ENCODE measurements at places on chromosomes 6 and 20.

DNA sequence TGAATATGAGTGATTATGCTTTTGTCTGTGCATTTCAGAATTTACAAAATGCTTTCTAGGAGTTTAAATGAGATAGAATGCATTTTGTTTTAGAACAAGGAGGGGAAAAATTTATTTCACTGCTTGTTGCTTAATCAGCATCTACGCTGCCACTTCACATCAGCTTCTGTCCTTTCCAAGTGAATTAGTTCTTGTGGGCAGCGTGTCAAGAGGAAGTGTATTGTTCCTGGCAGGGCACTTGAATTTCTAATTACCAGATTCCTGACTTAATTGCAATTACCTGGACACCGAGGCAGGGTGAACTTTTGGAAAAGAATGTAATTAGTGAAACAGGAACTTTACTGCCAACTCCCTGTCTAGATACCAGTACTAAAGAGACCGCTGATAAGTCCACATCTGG, 263.5 kb downstream of the TMEM242 start:
- DNase-seq, result no peak

DNA sequence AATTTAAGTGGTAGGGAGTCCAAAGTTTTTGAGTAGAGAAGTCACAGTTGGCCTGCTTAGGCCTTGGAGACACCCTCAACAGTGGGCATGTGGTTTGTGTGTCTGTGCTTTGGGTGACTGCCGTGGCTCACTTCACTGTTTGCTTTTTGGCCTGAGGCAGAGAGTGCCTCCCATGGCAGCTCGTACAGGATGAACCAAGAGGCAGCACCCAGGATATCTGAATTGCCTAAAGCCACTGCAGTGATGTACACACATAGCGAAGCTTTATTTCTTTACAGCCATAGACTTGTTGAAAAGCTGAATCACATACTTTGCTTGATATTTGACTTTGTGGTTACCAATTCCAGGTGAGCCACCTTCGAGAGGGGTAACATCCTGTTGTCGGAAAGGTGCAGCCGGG, 21.6 kb downstream of the RREB1 start:
- no peak for DNase-seq

DNA sequence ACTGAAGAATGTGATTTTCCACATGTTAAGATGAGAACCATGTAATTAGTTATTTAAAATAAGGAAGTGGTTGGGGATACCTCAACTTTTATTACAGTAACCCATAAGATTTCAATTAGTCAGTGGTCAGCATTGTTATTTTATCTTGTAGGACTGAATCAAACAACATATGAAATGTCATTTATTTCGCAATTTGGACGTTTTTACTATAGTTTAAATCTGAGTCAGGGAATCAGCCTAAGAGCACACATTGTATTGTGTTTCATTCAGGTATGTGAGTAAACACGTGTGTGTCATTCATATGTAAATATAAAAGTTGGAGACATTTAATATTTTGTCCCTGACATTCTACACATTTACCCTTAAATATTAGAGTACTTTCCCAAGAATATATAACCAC, 1418.7 kb downstream of the GRIK2 start:
- DNase-seq, result no peak

GRCh38 chr6:106685833-106686232, 56.5 kb downstream of the QRSL1 start:
- no peak for DNase-seq

- peak; percentile 52 for DNase-seq
Measured at GRCh38 chr20:8043687-8044282, 24.2 kb upstream of the TMX4 start.

- no peak for DNase-seq
Measured at GRCh38 chr6:139230391-139230840, 61.4 kb downstream of the TXLNB start.

GRCh38 chr6:139593081-139593480, 218.6 kb upstream of the CITED2 start:
- no peak for DNase-seq

DNA sequence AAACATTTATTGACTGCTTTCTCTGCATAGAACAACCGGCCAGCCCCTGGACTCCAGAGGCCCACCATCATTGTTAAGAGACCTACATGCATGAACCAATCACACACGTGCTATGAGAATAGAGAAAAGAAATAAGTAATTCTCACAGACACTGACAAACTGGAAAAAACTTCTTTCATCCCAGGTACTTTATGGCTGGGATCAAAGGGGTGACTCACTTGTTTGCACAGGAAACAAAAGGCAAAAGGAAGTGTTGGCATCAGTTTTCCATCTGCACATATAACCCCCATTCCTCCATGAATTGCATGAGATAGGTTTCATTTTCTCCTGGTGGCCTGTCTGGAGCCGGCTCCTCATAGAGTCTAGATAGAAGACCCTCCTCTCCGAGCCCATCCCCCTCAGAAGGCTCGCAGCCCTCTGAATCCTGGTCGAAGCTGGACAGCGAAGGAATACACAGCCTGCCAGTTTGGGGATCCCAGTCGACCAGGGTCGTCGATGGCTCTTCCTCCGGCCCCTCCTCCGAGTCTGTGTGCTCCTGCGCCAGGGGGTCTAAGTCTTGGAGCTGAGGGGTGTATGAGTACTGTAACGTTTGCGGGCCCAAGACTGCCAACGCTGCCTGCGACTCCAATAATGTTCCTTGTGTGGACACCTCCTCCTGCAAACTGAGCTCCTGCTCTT, 43.3 kb downstream of the IL20RA start:
- no peak for DNase-seq

DNA sequence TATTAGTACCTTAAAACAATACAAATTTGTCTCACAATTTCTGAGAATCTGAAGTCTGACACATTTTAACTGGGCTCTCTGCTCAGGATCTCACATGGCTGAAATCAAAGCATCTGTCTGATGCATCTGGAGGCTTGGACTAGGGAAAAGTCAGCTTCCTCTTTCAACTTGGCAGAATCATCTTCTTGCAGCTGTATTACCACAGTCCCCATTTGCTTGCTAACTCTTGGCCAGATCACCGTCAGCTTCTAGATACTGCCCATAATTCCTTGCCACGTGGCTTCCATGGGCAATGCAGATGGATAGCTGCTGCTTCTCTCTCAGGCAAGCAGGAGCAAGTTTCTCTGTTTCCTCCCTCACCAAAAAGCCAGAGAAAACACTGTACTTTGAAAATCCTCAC, 1106.4 kb upstream of the CITED2 start:
- DNase-seq, result peak; percentile 5

GRCh38 chr6:24720131-24720603, 1.2 kb upstream of the C6orf62 start:
- DNase-seq, result no peak

DNA sequence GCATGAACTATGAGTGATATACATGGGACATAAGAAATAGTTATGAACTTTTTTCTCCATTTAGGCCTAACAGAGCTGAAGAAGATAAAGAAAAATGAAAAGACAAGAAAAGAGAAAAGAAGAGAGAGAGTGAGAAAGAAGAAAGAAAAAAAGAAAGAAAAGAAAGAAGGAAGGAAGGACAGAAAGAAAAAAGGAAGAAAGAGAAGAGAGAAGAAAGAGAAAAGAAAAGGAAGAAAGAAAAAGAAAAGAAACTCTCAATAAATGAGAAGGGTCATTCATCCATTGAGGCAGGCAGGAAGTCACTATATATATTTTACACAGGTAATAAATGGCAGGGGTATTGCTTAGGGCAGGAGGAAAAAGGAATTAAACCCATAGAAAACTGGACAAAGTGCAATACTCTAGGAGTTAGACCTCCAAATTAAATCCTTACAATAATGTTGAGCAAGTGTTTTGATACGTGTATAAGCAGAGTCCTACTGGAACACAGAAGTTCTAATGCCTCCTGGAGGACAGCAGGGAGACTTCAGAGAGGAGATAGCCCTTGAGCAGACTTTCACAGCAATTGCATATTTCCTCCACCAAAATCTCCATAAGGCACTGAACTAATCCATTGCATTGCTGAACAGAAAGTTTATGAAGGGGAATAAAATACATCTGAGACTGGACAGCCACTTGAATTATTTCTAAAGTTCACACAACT, 86.4 kb upstream of the TENT5A start:
- no peak for DNase-seq

- DNase-seq, result no peak
Measured at GRCh38 chr6:137423451-137424168, 70.6 kb downstream of the OLIG3 start.

DNA sequence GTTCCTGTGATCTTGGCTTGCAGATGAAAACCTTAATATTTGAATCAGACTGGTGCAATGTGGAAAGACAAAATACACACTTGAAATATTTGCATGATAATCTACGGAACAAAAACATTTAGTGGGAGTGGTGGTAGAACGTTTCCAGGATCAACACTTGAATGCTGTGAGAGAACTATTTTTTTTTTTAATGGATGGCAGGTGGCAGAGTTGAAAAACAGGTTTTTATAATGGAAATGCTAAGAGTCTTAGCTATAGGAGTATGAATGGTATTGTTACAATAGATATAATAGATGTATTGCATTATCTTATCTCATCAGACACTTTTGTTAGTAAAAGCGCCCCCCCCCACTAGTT, 49.2 kb downstream of the CDKAL1 start:
- no peak for DNase-seq

- no peak for DNase-seq
Measured at GRCh38 chr6:168462289-168462853, 21.4 kb downstream of the SMOC2 start.

DNA sequence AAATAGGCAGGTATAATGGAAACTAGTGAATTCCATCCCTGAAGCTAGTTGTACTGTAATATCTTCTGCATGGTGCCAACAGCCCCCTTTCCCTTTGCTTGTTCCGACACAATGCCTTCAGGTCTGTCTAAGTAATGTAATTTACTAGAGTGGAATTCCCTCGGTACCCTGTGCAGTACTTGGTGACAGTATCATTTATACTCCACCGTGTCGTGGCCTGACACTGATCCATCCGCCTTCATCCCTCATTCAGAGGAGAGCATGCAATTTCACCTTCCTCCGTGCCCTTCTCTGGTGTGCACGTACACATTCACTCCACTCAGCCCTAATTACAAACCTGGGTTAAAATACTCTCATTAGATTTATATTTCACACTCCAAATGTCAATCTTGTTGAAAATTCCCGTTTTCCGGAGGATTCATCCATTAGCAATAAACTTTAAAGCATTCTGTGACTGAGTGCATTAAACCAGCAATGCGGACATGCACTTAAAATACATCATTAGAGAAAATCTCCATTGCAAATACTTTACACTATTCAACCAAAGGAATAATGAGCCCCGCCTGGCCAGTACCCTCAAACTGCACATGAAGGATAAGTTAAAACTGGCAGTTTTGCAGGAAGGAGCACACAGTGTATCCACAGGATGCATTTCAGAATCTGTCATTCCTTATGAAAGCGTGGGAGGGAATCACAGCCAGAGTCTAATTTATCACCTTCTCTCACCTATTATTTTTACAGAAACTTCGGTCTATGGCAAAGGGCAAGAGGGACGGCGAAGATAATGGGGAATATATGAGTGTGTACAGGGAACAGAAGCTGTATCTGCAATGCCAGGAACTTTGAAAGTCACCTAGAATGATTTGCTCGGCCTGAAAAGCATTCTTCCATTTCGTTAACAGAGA, 182.5 kb downstream of the GJA10 start:
- DNase-seq, result no peak

DNA sequence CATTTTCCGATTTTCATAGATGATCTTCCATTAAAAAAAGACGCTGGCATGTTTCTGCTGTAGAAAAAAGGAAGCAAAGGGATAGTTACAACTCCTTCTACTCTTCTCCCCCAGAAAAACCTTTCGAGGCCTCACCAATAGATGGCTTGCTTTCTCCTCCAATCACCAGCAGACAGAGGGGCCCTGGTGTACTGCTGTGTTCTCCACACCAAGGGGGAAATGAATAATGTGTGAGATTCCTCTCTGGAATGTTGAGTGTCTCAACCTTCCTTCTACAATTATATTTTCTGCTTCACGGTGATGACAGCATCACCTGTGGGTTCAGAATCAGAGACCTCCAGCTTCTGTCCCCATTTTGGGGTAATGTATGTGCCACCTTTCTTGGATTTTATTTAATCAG, 185.7 kb upstream of the FLRT3 start:
- no peak for DNase-seq

DNA sequence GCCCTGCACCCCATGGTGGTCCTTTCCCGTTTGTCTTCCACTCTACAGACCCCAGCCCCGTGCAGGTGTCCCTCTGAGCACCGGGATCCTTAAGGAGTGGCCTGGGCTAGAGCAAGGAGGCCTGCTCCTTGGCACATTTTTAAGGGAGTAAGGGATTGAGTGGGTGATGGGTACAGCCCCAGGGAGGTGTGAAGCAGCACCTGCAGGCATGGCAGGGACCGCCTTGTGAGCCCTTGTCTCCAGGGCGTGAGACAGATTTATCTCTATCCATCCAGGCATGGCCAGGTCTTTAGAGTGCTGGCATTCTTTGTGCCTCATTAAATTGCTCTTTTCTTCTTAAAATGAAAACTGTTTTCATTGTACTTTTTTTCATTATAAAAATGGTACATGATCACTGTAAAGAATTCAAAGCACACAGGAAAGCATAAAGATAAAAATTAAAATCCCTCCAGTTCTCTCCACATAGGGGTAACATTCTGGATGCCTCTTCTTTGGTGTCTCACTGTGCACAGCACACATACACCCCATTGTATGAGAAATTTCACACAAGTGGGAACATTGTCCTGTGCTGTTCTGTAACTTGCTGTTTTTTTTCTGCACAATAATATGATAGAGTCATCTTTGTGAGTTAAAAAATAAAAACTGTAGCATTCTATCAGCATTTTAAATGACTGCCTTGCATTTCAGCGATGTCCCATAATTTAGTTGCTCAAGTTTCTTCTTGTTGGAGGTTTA, 31.9 kb upstream of the ZNF831 start:
- peak; percentile 73 for DNase-seq

DNA sequence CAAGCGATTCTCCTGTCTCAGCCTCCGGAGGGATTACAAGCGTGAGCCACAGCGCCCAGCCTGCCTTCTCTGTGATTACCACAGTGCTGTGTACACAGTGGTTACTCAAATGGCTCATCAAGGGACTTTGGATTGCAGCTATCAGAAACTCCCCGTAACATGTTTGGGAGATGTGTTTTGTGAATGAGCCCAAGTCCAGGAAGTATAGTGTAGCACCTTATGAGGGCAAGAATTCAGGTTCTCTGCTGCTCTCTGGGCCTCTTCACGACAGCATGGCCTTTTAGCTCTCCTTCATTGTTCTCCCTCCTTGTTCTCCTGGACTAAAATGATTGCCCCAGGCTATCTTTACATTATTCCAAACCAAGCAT, 34.1 kb upstream of the RPL7L1 start:
- DNase-seq, result no peak

DNA sequence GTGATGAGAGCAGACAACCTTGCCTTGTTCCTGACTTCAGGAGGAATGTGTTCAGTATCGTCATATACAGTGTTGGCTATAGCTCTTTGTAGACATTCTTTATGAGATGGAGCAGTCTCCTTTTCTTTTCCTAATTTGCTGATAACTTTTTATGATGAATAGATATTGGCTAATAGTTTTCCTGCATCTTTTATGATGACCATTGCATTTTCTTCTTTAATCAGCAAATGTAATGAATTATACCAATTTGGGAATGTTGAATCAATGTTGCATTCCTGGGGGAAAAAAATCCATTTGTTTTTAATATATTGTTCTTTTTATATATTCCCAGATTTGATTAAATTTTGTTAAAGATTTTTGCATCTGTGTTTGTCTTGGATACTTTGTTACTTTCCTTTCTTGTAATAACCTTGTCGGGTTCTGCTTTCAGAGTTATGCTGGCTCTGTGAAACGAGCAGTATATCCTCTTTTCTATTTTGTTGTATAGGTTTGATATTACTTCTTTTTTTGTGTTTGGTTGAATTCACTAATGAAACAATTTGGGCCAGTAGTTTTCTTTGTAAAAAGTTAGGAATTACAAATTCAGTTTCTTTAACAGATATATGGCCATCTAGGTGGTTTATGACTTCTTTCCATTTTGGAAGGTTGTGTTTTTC, 23.9 kb downstream of the KDM1B start:
- no peak for DNase-seq
